Tibial artery (tissue), 4 donors: ENCODE measurements at places on chromosomes 12 and 14.
A peak's percentile ranks its signal among the peaks of the same experiment; 100 is the strongest.

DNA sequence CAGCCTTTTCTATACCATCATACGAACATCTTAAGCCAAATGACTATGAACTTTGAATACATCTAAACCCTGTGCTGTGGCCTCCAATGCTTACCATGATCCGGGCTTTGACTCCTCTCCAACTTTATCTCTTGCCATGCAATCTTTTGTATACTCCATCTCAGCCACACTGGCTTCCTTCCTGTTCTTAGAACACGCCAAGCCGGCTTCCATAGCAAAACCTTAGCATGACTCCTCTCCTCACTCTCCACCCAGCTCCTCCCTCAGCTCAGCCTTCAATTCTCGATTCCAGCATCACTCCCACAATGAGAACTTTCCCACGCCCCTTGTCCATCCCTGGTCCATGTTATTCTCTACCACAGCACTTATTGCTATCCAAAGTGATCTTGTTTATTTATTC lies 228.3 kb downstream of the NTF3 start:
- no peak for DNase-seq

GRCh38 chr14:104827177-104828055 lies 26.5 kb downstream of the ZBTB42 start:
- peak; percentile 37 for DNase-seq

GRCh38 chr12:77947330-77947729 lies 116.6 kb downstream of the NAV3 start:
- DNase-seq = no peak

GRCh38 chr12:89210277-89210676 lies 142.0 kb downstream of the DUSP6 start:
- DNase-seq = no peak

- no peak for DNase-seq
Observed at GRCh38 chr14:106551265-106551664, 1024.9 kb downstream of the TMEM121 start.

DNA sequence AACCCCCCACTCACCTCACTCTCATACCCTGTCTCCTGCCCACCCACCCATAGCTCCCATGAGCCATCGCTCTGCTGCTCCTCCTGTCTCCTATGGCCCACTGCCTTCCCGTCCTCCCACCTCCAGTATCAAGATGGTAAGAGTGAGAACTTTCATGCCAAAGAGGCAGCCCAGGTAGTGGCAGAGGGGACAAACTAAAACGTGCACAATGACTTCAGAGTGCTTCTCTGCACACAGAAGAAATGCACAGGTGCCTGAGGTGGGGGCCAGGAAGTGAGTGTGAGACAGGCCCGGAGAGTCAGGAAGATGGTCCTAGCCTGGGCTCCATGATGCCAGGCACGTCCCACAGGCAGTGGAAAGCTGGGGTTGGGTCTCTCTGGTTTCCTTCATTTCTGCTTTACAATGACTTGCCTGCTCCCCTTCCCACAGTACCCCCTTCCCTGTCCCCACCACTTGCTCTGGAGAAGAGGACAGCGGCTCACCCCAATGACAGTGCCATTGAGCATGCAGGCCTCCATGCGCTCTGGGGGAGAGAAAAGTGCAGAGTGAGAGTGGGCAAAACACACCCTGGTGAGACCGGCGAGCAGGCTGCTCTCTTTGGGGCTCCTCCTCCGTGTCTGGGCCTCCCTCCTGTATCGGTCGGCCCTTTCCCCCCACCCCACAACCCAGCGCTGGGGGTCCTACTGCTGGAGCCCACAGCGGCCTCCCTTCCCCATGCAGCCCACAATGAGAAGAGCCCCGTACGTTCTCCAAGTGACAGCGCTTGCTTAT lies 22.8 kb upstream of the ANO2 start:
- no peak for DNase-seq

DNA sequence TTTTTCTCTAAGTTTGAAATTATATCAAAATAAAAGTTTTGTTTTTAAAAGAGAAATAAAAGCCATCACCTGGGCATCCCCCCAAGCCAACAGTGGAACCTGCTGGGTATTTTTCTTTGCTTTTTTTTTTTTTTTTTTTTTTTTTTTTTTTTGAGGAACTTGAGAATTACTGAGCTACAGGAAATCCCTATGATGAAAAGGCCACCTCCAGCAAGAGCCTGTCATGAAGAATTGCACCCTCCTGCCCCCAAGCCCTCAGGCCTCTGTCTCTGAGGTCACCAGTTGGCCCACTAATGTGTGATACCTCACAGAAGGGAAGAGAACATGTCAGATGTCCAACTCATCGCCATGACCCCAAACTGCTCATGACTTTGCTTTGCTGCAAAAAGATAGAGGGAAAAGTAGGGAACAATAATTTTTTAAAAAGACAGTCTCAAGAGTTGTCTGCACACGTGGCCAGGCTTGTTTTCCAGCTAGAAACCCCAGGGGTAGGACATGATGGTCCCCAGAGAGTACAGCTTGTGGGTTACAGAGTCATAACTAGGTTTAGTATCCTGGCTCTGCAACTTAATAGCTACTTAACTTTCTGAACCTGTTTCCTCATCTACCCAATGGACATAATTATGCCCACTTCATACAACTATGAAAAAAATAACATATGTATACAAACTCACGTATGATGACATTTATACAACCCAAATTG lies 124.3 kb upstream of the EGLN3 start:
- DNase-seq = no peak
